ENCODE measurements at places on chromosomes 11 and 22. TPM values are rescaled to one million over a fixed set of nuclear protein-coding genes. Genes with fewer than 3 reads are reported as not detected.

SCN4B gene
- 8.0 TPM for total RNA-seq

MAJIN gene
- not detected for total RNA-seq

VWCE gene
- total RNA-seq: 0.84 TPM

- DNase-seq: no peak
- H3K27me3 ChIP-seq: no peaks in the 10 kb centered on the region
- peaks cover 9% of the 10 kb centered on the region for H3K36me3 ChIP-seq
- no peaks in the 10 kb centered on the region for H3K4me1 ChIP-seq
- H3K4me3 ChIP-seq: no peak overlapping the region
- no peak overlapping the region for H3K27ac ChIP-seq
These were observed 11.4 kb downstream of the ZFTA start for GRCh38 chr11:63756919-63757761.

DNA sequence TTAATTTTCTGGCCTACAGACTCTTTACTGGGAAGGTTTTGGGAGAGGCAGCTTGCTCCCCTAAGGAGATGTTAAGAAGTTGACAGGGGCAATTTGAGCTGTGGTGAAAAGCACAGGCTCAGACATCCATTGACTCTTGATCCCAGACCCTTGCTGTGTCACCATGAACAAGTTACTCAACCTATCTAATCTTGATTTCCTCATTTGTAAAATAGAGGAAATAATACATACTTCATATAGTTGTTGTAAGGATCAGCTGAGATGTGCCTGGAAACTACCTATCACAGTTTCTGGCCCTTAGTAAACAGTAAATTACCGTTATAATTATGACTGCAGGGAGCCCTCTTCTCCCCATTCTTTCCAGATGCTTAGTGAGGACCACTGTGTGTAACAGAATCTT is 16.6 kb upstream of the SCGB1D4 start:
- H3K36me3 ChIP-seq: no peaks in the 10 kb centered on the region
- H3K27me3 ChIP-seq: no peaks in the 10 kb centered on the region
- DNase-seq: no peak
- no peak overlapping the region for H3K4me3 ChIP-seq
- H3K4me1 ChIP-seq: no peaks in the 10 kb centered on the region

All from psoas muscle (tissue), 8 donors.